ENCODE measurements at places on chromosomes 12 and 14. TPM values are rescaled to one million over a fixed set of nuclear protein-coding genes. Genes with fewer than 3 reads are reported as not detected.

KRT2 gene
- polyA plus RNA-seq: 0.38 TPM

LRTM2 gene
- polyA plus RNA-seq: 0.09 TPM

TSHR gene
- 0.60 TPM for polyA plus RNA-seq

SCYL2 gene
- polyA plus RNA-seq: 17.5 TPM

TMEM233 gene
- not detected for polyA plus RNA-seq

RIC8B gene
- 5.3 TPM for polyA plus RNA-seq

PHLDA1 gene
- 6.6 TPM for polyA plus RNA-seq

TRPV4 gene
- polyA plus RNA-seq: 0.42 TPM

RNF212B gene
- not detected for polyA plus RNA-seq

SFSWAP gene
- 28.1 TPM for polyA plus RNA-seq

IL23A gene
- not detected for polyA plus RNA-seq

RNASE2 gene
- polyA plus RNA-seq: 3.1 TPM

FZD10 gene
- not detected for polyA plus RNA-seq

PLXNC1 gene
- 6.2 TPM for polyA plus RNA-seq

MFAP5 gene
- 36.0 TPM for polyA plus RNA-seq

PTGDR gene
- polyA plus RNA-seq: 3.0 TPM

MYL2 gene
- polyA plus RNA-seq: 4.2 TPM

ASCL1 gene
- 0.09 TPM for polyA plus RNA-seq

TAS2R46 gene
- not detected for polyA plus RNA-seq

ACOT6 gene
- not detected for polyA plus RNA-seq

Measured in sigmoid colon (tissue), 7 donors.